NCI-H1092 treated with DMSO at 0.1 percent for 48 hours (cell line): ENCODE measurements at places on chromosomes 7 and 10.

GRCh38 chr7:149300620-149301285, 38.8 kb downstream of the ZNF783 start:
- no peak for DNase-seq

GRCh38 chr10:6297951-6298381, 95.2 kb downstream of the PFKFB3 start:
- DNase-seq = no peak

DNA sequence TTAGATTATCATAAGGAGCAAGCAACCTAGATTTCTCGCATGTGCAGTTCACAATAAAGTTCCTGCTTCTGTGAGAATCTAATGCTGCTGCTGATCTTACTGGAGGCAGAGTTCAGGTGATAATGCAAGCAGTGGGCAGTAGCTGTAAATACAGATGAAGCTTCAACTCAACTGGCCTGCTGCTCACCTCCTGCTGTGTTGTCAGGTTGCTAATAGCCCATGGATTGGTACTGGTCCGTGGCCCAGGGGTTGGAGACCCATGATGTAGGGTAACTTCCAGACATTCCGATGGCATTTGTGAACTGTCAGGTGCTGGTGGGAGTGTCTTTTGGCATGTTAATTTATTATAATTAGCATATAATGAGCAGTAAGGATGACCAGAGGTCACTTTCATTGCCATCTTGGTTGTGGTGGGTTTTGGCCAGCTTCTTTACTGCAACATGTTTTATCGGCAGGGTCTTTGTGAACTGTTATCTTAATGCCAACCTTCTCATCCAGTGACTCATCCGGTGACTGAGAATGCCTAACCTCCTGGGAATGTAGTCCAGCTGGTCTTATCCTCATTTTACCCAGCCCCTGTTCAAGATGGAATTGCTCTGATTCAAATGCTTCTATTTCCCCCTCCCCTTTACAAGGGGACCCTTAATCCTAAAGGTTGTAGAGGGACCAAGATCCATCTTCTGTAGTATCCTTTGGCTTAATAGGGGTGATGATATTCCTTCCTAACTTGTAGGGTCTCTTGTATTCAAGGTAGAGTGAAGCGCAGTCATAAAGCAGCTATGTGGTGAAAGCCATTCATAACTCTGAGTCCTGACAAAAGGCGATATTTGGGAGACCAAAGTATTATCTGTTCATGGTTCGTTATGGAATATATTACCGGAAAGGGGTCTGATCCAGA, 165.8 kb downstream of the CCSER2 start:
- no peak for DNase-seq

DNA sequence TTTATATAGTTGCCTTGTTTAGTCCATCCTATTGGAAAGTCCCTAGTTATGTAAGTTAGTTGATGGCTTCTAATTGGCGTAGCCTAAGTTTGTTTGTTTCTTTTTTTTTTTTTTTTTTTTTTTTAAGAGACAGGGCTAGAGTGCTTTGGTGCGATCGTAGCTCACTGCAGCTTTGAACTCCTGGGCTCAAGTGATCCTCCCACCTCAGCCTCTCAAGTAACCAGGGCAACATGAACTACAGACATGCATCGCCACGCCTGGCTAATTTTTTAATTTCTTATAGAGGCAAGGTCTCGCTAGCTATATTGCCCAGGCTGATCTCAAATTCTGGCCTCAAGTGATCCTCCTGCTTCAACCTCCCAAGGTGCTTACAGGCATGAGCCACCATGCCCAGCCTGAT, 7.1 kb downstream of the CSGALNACT2 start:
- no peak for DNase-seq

GRCh38 chr7:148419856-148420832, 170.4 kb upstream of the C7orf33 start:
- DNase-seq = no peak

DNA sequence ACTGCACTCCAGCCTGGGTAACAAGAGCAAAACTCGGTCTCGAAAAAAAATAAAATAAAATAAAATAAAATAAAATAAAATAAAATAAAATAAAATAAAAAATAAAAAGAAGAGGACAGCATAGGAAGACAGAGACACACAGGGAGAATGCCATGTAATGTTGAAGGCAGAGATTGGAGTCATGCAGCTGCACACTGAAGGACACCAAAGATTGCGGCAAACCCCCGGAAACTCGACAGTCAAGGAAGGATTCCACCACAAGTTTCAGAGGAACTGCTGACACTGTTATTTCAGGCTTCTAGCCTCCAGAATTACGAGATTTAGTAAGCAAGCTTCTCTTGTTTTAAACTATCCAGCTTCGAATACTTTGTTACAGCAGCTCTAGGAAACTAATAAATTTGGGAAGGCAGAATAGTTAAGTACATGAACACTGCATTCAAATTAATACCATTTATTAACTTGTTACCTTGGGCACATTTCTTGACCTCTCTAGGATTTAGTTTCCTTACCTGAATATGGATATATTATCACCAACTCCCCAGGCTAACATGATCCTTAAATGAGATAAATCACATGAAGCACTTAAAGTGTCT, 9.5 kb downstream of the CPED1 start:
- DNase-seq = no peak

DNA sequence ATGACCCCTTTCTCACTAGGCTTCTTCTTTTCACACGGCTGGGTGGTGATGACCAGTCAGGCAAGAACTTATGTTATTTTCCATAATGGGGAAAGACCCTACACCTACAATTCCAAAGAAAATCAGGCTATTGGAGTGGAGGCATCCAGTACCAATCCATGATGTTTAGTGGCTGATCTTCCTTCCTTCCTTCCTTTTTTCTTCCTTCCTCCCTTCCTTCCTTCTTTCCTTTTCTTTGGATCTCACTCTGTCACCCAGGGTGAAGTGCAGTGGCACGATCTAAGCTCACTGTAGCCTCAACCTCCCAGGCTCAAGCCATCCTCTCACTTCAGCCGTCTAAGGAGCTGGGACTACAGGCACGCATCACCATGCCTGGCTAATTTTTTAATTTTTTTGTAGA, 2.5 kb downstream of the RGS10 start:
- no peak for DNase-seq

- DNase-seq = no peak
Measured at GRCh38 chr7:41147606-41148485, 555.0 kb downstream of the INHBA start.

DNA sequence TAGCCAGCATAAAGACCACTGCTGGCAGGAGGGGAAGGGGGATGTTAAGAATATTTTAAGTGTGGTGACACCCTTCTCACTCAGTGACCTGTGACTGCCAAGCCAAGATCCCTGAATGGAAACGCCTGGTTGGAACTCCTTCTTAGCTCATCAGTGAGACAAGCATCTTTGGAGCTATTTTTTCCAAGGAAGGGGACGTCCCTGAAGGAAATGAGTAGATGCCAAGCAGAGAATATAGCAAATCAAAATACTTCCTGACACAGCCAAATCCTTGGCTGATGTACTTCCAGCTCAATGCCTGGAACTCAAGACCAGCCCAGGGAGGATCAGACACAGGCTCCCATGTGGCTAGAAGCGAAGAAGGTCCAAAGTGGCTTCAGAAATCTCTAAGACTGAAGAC, 82.2 kb downstream of the SORBS1 start:
- no peak for DNase-seq

GRCh38 chr7:30181211-30181610, 46.4 kb downstream of the MTURN start:
- no peak for DNase-seq

DNA sequence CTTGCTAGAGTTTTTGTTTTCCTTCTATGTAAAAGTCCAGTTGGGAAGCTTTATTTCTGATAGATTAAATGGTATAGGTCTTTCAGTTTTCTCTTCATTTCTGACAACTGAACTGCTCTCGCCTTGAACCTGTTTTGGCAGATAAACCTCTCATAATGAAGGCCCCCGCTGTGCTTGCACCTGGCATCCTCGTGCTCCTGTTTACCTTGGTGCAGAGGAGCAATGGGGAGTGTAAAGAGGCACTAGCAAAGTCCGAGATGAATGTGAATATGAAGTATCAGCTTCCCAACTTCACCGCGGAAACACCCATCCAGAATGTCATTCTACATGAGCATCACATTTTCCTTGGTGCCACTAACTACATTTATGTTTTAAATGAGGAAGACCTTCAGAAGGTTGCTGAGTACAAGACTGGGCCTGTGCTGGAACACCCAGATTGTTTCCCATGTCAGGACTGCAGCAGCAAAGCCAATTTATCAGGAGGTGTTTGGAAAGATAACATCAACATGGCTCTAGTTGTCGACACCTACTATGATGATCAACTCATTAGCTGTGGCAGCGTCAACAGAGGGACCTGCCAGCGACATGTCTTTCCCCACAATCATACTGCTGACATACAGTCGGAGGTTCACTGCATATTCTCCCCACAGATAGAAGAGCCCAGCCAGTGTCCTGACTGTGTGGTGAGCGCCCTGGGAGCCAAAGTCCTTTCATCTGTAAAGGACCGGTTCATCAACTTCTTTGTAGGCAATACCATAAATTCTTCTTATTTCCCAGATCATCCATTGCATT, 27.1 kb downstream of the MET start:
- DNase-seq = peak; percentile 99

GRCh38 chr10:31299119-31299518, 19.9 kb upstream of the ZEB1 start:
- DNase-seq = no peak

DNA sequence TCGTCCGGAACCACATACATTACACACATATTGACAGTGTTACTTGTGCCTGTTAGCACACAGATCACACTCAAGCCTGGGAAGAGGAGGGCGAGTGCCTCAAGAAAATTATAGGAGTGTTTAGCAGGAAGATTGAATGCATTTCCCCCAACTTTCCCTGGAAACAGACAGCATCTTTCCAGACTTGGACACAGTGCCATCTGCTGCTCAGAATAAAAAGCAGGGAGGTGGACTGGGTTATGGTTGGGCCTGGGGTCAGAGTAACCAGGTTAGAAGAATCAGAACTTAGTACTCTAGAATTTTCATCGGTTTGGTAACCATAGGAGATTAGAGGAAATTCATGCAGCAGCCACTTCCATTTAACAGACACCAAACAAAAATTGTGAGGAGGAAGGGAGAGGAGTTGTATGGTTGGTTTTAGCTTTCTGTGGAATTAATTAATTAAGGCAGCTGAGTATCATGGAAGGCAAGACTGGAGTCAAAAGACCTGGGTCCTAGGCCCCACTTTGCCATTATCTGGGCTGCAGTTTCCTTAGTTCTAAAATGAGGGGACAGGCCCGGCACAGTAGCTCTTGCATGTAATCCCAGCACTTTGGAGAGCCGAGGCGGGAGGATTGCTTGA, 43.4 kb upstream of the OPTN start:
- peak; percentile 10 for DNase-seq

DNA sequence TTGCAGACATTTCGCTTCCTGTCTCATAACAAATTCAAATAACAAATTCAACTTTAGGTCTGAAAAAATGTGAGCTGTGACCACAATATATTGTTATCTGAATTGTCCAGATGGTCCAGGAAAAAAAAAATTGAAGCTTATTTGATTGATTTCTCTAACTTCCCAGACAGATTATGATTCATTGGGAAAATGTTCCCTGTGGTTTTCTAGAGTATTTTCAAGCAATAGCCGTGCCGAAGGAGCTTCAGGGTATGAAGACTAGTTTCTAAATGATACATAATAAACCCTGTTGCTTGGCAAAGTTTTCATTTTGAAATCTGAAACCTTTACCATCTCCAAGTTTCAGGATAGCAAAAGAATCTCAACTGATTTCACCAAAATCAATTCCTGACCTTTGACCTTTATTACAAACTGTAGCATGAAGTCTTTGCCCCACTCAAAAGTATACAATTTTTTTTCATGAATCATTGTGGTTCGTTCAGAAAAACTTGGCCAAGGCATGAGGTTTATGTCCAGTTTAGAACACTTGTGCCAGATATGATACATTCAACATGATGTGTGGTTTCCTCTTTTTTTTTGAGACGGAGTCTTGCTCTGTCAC, 109.9 kb downstream of the JCAD start:
- DNase-seq = no peak

DNA sequence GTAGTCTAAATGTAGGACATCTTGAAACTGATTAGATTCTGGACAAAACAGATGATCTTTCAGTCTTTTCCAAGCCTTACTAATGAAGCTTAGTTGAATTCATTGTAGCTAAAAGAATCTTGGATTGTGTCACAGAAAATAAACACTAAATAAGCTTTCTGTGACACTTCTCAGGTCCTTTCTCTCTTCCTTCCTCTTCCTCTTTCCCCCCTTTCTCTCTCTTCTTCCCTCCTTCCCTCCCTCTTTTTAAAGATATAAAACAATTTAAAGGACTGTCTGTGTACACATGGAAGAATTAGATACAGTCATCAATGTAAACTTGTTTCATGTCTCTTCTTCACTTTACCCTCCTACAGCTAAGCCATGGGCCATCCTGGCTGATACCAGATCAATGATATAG, 5.3 kb upstream of the COMMD3 start:
- no peak for DNase-seq

- DNase-seq = no peak
Measured at GRCh38 chr7:131066635-131067034, 261.0 kb upstream of the MKLN1 start.

GRCh38 chr10:16822726-16823360, 5.6 kb upstream of the RSU1 start:
- DNase-seq = no peak

DNA sequence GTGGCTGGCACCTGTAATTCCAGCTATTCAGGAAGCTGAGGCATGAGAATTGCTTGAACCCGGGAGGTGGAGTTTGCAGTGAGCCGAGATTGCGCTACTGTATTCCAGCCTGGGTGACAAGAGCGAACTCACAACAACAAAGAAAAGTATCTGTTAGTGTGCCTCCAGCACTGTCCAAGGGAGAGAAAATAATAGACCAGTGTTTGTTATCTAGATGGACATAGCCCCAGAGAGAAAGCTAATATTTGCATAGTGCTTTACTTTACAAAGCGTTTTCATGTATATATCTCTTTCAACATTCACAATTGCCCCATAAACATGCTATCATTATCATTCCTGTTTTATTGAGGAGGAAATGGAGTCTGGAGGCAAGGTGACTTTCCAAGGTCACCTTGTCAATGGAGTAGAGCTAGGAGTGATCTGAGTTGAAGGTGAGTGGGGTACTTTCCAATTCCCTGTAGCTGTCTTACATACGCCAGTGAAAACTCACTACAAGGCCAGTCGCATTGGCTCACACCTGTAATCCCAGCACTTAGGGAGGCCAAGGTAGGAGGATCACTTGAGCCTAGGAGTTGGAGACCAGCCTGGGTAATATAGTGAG, 49.7 kb upstream of the KIF5B start:
- no peak for DNase-seq

DNA sequence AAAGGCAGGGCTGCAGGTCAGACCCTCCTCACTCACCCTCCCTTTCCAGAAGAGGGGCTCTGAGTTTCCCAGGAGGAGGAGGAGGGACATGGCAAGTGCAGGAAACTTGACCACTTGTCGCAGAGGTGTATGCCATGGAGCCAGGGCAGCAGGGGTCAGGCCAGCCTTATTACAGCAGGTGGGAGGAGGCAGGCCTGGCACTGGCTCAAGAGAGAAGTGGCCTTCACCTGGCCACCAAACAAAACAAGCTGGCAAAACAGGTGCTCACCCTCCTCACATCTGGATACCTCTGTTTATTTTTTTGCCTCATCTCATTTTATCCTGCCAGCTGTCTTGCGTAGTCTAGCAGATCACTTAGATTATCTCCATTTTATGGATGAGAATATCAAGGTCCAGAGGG, 12.5 kb downstream of the COL13A1 start:
- no peak for DNase-seq

GRCh38 chr7:34281260-34281659, 375.9 kb downstream of the BMPER start:
- no peak for DNase-seq
